ENCODE measurements at places on chromosomes 4 and X.

DNA sequence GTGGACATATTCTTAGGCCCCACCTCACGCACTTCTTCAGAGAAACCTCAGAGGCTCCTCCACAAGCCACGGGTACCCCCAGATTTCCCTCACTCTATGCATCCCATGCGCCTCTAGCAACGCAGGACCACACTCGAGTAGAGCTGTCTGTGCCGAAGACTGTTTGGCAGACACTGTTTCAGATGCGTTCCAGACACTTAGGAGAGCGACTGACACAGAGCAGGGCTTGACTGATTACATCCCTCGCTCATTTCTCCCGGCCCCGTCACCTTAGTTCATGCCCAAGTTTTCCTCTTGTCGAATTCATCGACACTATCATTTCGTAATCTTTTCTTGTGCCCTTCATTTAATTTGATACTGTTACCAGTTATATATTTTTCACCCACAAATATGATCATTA, 15.0 kb downstream of the SORBS2 start:
- DNase-seq, result no peak

DNA sequence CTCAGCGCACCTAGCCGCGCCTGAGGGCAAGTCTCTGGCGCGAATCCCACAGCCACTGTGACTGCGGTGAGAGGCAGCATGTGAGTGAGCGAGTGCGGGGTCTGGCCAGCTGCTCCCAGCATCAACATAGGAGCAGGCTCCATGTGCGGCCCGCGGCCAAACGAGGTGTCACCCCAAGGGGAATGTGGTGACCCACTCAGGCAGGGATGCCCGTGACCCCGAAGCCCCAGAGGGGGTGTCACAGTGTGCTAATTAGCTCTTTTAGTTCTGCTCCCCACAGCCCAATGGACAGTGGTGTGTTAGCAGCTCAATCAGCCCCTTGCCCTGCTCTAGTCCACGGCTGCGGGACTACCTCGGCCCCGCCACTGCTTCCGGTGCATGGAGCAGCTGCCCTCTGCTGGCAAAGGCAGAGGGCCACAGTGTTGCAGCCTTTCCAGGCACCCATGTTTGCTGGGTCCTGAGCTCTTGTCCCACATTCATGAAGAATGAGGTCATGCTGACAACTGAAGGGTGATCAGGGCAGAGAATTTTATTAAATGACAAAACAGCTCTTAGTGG, 61.4 kb downstream of the AGA start:
- no peak for DNase-seq

DNA sequence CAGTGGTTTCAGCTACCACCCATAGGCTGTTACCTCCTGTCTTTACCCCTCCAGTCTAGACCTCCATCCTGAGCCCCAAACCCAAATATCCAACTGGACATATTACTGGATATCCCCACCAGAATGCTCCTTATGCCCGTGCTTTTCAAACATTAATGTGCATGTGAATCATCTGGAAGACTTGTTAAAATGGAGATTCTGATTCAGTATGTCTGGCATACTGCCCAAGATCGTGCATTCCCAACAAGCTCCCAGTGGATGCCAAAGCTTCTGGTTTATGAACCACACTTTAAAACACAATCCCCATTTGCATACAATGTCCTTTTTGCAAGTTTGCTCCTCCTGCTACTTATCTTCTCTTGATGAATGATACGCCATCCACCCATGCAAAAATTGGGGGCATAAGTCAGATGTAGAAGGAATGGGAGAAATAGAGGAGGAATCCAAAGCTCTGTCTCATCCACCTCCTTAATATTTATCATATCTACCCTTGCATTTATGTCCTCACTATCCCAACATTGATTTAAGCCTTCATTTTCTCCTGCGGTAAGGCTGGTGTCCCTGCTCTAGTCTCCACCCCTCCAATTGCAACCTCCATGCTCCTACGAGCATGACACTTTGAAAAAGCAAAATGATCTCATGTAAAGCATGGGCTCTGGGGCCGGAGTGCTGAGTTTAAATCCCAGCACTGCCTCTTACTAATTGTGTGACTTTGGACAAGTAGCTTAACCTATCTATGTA, 7.4 kb upstream of the PGRMC1 start:
- DNase-seq, result no peak

DNA sequence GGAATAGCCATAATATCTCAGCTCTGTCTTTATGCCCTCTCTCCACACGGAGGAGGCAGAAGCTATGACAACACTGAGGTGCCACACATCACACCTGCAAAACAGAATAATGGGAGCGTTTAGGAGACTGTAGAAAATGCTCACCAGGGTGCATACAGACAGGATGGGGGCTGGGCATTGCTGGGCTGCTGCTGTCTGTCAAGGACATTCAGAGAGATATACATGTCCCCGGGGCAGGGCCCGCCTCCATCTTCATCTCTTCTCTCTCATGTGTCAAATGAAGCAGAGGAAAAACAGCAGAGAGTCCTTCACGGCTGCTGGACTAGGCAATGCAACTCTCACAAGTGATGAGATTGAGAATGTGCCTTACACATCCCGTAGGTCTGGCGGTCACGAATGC, 65.3 kb upstream of the DHRSX start:
- DNase-seq, result no peak

DNA sequence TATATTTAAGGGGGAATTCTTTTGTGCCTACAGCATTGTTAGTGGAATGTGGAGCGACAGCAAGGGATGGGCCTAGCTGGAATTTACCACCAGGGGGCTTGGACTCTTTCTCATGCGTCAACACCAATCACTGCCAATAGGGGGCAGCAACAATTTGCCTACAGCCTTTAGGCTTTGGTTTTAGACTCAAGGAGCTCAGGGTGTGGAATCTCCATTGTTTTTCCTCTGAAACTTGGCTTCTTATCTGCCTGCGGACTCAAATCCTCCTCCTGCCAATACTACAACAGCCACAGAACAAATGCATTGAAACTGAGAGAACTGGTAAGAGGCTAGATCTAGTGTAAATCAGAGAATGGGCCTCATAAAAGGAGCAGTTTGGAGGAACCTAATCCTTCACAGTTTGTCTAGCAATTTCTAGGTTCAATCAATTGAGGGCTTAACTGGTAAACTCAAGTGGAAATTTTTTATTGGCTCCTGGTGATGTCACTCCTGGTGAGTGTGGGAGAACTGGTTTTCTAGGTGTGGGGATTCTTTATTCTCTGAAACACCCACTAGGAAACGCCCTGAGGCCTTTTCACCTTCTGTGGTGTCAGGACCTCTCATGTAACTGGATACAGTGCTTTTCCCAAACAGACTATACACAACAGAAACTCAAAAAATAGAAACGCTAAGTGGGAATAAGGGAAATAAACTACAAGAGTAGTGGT, 27.9 kb upstream of the TMSB4X start:
- DNase-seq, result peak; percentile 53

GRCh38 chr4:109977854-109978501, 65.3 kb downstream of the EGF start:
- DNase-seq, result no peak

DNA sequence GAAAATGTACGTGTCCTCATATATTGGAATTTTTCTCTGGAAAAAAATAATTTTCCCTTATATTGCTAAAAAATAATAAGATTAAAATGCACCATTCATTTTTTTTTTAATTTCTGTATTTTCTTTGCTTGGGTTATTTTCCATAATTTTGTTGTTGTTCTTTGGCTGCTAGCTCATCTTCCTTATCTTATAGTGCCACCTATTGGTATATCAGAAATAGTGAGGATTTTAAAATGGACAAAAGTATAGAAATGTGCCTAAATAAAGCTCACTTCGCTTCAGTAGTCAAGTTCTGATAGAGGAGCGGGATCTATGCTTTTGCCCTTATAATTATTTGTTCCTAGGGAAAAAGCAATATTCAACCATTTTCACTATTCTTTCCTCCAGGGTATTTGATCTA, 134.8 kb downstream of the NAP1L3 start:
- DNase-seq, result peak; percentile 5

- DNase-seq, result no peak
Observed at GRCh38 chr4:16391196-16391595, 164.9 kb upstream of the TAPT1 start.

DNA sequence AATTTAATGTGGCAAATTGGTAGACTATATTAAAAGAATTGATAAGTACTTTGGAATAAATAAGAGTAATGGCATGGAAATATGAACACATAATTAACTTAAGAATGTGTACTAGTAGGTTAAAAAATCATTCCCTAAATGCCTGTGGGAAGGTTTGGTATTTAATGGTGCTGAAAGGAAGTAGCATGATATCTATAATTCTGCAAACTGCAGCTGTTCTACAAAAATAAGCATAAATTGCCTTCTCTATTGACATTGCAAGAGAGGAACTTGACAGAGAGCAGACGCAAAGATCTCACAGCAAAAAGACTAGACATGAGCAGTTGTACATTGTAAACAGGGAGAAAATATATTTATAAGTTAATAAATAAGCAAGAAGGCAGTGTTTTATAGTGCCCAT, 752.5 kb upstream of the PCDH10 start:
- no peak for DNase-seq

- DNase-seq, result no peak
Observed at GRCh38 chr4:42632653-42633382, 24.1 kb downstream of the ATP8A1 start.

GRCh38 chrX:156000361-156000926, 2.9 kb downstream of the IL9R start:
- no peak for DNase-seq

DNA sequence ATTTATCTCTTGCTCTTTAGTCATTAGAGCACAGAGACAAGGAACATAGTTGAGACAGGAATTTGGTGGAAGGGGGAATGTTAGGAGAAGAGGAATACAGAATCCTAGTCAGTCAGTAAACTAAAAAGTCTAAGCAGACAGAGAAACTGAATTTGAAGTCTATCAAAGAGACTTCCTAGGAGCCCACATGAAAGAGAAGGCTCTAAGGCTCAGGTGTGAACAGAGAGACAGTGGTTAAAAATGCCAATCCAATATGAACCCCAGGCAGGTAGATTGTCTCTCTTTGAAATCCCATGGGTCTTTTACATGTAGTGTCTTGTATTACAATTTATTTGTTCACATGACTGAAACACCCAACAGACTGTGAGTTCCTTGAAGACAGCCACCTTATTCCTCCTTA, 77.8 kb upstream of the NFKB1 start:
- no peak for DNase-seq

- no peak for DNase-seq
Observed at GRCh38 chrX:146259207-146259606, 441.6 kb downstream of the SLITRK2 start.

DNA sequence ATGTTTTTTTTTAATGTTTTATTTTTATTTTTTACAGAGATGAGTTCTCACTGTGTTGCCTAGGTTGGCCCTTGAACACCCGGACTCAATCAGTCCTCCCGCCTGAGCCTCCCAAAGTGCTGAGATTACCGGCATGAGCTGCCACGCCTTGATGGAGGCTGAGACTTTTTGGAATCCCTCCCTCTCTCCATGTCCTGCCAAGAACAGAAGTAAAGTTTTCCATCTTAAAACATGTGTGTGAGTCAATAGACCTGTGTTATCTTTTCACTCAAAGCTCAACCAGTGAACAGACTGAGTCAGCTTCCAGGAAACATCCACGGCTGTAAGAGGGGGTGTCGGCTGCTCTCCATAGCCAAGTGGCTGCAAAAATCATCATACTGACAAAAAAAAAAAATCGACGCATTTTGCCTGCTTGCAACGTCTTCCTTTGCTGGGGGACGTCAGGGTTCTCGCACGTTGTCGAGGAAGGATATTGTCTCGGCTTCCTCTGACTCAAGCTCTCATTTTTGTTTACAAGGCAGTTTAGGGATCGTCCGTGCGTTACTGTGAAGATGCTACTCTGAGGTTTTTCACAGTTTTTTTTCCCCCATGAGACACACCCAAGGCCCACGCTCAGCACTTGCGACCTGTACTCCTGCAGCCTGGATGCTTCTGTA, 10.0 kb upstream of the ASMTL start:
- no peak for DNase-seq

- DNase-seq, result no peak
Observed at GRCh38 chrX:2766906-2767305, 15.1 kb downstream of the XG start.

DNA sequence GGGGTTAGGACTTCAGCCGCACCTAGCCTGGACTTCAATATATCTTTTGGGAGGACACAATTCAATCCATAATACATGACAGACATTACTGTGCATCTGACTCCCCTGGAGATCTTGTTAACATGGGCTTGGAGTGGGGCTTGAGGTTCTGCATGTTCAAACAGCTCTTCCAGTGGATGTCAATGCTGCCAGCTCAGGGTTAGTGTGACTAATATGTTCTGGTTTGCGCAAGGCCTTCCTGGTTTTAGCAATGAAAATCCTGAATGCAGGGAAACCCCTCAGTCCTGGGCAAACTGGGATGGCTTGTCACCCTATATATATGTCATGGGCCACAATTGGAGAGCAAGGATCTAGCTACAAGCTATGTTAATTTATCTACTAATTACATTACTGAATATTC, 2.7 kb upstream of the TSPAN7 start:
- DNase-seq, result no peak

DNA sequence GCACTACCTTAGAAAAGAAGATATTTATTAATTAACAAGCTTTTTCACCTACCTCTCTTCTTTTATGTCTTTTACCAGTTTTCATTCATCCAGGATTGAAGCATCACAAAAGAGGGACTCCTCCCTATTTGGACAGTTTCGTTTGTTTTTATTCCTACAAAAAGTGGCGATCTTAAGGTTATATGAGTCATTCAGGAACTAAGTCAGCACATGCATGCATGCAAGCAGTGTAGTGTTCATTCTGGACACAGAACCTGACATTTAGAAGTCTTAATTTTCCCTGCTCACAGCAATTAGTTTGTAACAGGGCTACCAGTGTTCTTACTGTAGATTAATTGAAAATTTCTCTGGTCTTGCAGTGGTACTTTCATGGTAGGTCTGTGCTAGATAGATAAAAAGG, 47.9 kb upstream of the QRFPR start:
- no peak for DNase-seq

- no peak for DNase-seq
Observed at GRCh38 chr4:114137984-114138383, 158.5 kb upstream of the ARSJ start.

GRCh38 chr4:182193311-182193710, 49.9 kb upstream of the TENM3 start:
- no peak for DNase-seq

- no peak for DNase-seq
Observed at GRCh38 chr4:187364401-187364800, 631.2 kb upstream of the ZFP42 start.

- no peak for DNase-seq
Observed at GRCh38 chr4:154973244-154974035, 192.4 kb downstream of the RBM46 start.

DNA sequence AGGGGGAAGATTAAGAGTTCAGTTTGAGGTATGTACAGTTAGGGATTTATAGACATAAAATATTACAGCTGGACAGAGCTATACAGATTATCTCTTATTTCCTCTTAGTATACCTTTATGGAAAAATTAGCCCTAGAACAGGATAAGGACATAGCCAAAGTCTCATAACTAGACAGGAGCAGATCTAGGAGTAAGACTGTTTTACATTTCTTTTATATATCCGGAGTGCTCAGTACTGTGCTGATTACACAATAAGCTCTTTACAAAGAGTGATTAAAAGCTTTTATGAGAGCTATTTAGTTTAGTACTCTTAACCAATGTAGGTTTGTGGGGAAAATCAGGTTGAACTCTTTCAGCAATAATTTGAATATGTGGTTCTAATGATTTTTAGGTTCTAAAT, 105.8 kb downstream of the TBX22 start:
- DNase-seq, result no peak
